ENCODE measurements at places on chromosomes 1 and 21. TPM values are rescaled to one million over a fixed set of nuclear protein-coding genes. Genes with fewer than 3 reads are reported as not detected.

The PPIE gene
- total RNA-seq = 68.1 TPM

The CTSK gene
- 1.8 TPM for total RNA-seq

The OR6K3 gene
- not detected for total RNA-seq

The KRTAP13-2 gene
- not detected for total RNA-seq

DNA sequence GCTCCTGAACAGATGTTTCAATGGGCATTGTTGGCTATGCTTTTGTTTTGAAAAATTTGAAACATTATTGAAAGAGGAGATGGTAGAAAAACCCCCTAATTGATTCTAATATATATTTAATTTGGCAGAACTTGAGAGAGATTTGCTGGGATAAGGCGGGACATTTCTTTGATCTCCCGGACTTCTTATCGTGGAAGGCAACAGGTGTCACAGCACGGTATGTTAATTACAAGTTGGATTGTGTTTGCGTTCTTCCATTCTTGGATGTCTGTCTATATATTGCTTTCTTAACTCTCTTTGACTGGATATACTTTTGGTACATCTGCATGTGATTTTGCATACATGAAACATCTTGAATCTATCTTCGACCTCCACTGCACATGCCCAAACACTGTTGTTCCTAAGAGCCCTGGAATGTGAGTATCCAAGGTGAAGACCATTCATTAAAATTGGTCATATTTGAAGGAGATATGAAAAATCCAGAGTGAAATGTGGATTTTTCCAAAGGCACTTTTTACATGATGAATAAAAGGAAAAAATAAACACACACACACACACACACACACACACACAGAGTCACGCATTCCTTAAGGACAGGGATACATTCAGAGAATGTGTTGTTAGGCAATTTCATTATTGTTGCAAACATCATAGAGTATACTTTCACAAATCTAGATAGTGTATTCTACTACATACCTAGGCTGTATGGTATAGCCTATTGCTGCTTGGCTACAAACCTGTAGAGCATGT lies 81.9 kb downstream of the FGGY start:
- no peak for DNase-seq

GRCh38 chr1:205332015-205332791 lies 10.7 kb upstream of the NUAK2 start:
- no peak for DNase-seq

DNA sequence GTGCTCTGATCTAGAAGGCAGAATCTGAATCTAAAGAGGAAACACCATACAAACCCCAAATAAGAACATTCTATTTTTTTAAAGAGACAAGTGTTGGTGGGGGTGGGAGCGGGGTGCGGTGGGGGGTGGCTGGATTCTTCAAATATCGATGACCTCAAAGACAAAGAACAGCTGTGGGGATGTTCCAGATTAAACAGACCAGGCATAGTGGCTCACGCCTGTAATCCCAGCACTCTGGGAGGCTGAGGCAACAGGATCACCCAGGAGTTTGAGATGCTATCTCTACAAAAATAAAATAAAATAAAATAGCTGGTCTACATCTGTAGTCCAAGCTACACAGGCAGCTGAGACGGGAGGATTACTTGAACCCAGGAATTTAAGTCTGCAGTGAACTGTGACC lies 5.0 kb downstream of the ATP1A4 start:
- DNase-seq = no peak

Measured in activated T-helper 1 cell treated with anti-CD3 and anti-CD28 coated beads, Interleukin-12 subunit alpha, Interleukin-12 subunit beta, Interleukin-2, Interleukin-4 antibody, amounts not matched to agents 30 ng/mL and 10 ng/mL and 1 ng/mL, durations not matched to agents 14 hours and 24 hours and 36 hours (primary cell).